ENCODE measurements at places on chromosomes 13 and 19.

DNA sequence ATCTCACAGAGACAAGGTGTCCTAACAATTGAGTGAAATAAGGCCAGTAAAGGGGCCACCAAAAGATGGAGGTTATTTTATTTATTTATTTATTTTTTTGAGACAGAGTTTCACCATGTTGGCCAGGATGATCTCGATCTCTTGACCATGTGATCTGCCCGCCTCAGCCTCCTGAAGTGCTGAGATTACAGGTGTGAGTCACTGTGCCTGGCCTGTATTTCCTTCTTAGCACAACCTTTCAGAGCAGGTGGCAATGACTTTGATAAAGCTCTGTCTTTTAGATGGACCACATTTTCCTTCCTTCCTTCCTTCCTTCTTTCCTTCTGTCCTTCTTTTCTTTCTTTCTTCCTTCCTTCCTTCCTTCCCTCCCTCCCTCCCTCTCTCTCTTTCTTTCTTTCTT is 11.0 kb upstream of the DOCK6 start:
- no peak for DNase-seq

DNA sequence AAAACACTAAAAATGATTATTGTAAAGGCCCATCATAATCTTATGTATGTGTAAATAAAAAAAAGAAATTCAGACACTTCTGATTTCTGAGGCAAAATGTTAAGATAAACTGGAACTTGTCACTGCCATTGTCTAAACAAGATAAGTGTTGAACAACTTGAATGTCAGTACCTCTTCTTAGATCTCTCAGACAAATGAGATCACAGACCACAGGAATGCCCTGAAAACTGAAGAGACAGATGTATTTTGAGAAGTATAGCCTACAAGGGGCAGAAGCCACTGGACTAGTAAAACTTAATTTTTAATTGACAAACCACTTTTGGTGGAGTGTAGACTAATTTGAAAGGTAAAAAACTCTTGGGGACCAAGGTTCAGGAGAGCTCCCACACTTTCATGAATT is 375.5 kb upstream of the SLITRK5 start:
- DNase-seq = no peak

DNA sequence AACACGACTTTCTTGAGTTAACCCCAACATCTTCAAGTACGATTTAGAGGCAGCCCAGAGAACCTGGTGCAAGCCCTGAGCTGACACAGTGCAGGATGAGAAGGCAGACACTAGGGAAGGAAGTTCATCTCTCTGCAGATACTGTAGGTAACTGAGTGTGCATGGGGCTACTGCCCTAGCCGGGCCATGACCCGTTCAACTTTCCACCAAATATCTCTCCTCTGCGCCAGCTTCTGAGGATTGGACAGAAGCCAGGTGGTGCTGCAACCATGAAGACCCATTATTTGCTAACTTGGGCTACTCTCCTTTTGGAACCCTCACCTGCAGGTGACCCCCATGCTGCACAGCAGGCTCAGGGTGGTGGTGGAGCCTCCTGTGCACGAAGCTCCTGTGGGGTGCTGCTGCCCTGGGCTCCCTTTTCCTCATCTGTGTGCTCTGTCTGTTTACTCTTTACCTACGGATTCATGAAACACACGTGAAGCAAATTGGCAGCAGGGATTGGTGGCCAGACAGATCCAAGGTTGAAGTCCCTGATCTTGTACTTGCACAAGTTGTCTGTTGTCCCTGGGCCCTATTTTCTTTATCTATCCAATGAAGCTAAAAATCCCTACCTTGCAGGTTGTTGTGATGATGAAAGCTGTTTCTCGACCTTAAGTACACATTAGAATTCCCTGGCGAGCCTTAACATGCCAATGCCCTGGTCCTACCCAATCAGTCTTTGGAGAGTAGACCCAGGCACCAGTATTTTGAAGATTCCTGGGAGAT is 227.8 kb downstream of the LACC1 start:
- no peak for DNase-seq

DNA sequence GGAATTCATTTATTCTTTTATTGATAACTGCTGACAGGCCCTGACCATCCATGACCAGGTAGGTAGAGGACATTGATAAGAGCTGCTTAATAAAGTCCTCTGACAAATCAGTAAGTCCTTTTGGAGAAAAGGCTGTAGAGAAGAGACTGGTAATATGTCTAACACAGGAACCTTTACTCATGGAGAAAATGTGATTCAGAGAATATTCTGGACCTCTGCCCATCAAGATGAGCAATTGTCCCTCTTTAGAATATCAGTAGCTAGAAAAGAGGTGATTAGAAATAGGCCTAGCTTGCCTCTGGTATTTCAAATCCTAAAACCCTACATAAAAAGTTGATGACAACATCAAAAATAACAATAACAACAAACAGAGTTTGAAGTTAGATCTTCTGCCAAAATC is 642.3 kb downstream of the TBC1D4 start:
- DNase-seq = no peak

DNA sequence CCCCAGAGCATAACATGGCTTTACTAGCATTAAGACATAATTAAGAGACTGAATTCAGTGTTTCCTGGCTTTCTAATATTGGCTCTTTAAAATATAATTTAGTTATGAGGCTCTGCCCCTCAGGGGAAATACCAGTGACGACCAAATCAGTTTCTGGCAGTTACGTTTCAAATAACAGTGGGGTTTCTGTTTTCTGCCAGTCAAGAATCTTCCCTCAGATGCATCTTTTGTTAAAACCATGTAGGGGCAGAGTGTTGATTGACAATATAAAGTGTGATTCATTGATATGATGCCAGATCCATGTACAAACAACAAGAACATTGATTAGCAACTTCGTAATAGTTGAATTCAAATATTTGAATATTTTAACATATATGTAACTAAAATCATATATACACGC is 1169.7 kb downstream of the DIAPH3 start:
- DNase-seq = no peak

GRCh38 chr19:39303373-39304184 is 7.4 kb downstream of the IFNL1 start:
- DNase-seq = no peak

DNA sequence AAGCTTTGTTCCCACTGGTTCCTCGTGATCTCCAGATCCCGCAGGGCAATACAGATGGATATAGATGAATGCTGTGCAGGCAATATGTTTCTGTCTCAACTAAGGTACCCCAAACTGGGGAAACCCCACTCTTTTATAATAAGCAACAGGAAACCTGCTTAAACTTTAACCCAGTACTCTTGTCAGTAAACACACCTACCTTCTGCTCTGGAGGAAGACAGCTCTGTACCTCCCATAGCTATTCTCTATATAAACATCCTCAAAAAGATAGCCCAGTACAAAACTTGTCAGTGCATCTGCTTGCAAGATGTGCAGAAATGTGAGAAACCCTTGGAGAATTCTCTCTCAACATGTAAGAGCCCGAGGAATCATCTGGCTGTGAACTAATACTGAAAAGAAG is 583.6 kb downstream of the OLFM4 start:
- no peak for DNase-seq

- DNase-seq = no peak
These were observed 41.0 kb downstream of the EFNB2 start for GRCh38 chr13:106494506-106494905.

- DNase-seq = no peak
These were observed 73.0 kb downstream of the ZNF100 start for GRCh38 chr19:21694171-21694906.

GRCh38 chr13:94825507-94825906 is 113.2 kb upstream of the SOX21 start:
- no peak for DNase-seq

DNA sequence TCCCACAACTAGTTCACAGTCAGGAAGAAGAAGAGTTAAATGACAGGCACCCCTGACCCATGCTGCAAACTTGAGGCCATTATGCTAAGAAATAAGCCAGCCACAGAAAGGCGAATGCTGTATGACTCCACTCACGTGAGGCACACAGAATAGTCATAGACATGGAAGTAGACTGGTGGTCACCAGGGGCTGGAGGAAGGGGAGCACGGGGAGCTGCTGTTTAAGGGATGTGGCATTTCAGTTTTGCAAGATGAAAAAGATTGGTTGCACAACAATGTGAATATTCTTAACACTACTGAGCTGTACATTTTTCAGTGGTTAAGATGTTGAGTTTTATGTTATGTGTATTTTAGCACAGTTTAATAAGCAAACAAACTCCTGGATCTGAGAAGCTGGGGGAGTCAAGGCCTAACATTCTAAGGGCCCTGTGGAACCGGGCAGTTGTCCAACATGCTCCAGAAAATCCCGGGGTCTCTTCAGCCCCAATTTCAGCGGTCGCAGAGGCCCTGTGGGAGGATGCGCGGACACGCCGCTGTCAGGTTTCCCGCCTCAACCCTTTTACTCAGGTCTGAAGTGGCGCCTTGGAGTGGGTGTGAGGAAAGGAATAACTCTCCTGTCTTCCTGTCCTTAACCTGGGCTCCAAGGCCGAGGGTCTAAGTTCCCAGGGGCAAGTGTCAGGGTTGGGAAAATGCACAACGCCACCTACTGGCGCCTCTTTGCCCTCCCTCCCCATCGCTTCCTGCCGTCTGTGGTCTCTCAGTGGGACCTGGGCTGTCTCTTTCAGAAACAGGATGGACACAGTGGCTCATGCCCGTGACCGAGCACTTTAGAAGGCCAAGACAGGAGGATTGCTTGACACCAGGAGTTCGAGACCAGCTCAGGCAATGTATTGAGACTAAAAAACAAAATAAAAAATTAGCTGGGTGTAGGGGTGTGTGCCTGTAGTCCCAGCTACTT is 4.4 kb upstream of the TMEM272 start:
- DNase-seq = peak; percentile 51

GRCh38 chr13:34017231-34017630 is 199.3 kb downstream of the RFC3 start:
- no peak for DNase-seq

DNA sequence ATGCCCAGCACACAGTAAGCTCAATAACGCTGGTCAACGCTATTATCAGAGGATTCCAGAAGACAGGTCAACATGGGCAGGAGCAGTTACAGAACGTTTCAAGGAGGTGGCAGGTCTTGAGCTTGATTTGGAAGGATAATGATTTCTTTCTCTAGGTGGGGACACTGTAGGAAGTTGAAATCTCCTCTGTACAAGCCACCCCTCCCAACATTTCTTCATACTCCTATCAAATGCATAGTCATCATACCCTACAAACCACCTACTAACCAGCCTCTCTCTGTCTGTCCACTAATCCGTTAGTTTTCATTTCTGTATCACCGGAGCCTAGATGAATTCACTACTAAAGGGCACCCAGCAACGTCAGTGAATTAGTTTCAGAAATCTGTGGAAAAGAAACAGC is 1.3 kb downstream of the ATP7B start:
- no peak for DNase-seq

GRCh38 chr13:105655046-105655445 is 880.4 kb downstream of the EFNB2 start:
- no peak for DNase-seq

GRCh38 chr19:20923077-20923871 is at the start of gene ZNF85:
TSS of gene ZNF85 (plus strand) at chr19:20923251. CDS start at chr19:20923401, 150 bp downstream.
- DNase-seq = peak; percentile 97

- no peak for DNase-seq
These were observed 5.0 kb downstream of the SYCE2 start for GRCh38 chr19:12913851-12914690.

- peak; percentile 93 for DNase-seq
These were observed at the start of gene TGFB1 for GRCh38 chr19:41353466-41354342. TSS of gene TGFB1 (minus strand) at chr19:41353922. CDS start at chr19:41353044, 878 bp downstream.

- no peak for DNase-seq
These were observed 45.9 kb downstream of the SUGP2 start for GRCh38 chr19:18987456-18987855.

- DNase-seq = no peak
These were observed 16.9 kb downstream of the COG3 start for GRCh38 chr13:45481688-45482087.

- no peak for DNase-seq
These were observed 17.3 kb downstream of the PNPLA6 start for GRCh38 chr19:7552781-7553180.

DNA sequence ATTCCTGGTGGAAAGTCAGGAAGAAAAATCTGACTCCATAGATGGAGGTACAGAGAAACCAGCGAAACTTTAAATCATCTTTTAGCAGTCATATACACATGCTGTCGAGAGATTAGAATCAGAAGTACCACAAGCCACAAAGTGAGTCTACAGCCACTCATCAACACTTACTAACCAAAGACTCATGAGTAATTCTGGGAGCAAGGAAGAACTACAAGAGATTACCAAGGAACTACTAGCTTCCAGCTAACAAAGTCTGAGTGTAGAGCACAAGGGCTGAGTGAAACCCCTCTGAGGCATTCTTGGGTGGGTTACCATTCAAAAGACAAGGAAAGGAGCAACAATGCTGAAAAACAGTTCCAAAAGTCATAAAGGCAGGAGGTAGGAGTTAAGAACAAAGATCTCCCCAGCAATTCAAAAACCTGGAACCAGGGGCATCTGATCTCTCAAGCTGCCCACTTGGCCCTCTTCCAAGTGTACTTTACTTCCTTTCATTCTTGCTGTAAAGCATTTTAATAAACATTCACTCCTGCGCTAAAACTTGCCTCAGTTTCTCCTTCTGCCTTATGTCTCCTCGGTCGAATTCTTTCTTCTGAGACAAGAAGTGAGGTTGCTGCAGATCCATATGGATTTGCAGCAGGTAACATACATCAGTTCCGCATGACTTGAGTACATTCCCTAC is 13.0 kb downstream of the RBM26 start:
- DNase-seq = peak; percentile 26

DNA sequence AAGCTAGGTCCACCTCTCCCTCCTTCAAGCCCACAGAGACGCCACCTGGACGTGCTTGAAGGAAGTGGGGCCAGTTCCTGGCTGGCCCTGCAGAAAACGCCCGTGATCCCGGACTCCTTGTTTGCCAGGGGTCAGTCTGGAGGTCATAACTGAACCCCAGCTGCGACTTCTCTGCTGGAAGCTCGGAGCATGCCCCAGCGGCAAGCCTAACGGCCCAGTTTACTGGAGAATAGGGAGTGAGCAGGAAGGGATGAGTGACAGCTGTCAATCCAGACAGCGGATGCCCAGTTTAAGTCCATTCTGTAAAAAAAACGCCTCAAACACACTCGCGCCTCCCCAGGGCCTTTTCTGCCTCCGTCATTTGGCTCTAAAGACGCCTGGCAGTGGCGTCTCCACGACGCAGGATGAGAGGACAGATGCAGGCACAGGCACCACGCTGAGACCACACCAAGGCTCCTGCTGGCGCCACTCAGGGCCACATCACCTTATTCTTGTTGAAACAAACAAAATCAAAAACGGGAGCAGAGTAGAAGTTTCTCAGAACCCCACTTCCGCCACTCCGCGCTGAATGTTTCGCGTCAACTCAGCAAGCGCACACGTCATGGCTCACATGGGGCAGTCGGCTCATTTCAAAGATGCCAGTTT is 57.6 kb downstream of the RASA3 start:
- no peak for DNase-seq

- DNase-seq = no peak
These were observed 149.1 kb downstream of the NUFIP1 start for GRCh38 chr13:44840131-44840530.
